ENCODE measurements at places on chromosomes 12 and 14.

DNA sequence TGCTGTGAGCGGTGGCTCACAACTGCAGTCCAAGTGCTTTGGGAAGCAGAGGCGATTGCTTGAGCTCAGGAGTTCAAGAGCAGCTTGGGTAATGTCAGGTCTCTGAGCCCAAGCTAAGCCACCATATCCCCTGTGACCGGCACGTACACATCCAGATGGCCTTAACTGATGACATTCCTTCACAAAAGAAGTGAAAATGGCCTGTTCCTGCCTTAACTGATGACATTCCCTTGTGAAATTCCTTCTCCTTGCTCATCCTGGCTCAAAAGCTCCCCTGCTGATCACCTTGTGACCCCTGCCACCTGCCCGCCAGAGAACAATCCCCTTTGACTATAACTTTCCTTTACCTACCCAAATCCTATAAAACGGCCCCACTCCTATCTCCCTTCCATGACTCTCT lies 48.6 kb downstream of the SLC25A47 start:
- DNase-seq = no peak

DNA sequence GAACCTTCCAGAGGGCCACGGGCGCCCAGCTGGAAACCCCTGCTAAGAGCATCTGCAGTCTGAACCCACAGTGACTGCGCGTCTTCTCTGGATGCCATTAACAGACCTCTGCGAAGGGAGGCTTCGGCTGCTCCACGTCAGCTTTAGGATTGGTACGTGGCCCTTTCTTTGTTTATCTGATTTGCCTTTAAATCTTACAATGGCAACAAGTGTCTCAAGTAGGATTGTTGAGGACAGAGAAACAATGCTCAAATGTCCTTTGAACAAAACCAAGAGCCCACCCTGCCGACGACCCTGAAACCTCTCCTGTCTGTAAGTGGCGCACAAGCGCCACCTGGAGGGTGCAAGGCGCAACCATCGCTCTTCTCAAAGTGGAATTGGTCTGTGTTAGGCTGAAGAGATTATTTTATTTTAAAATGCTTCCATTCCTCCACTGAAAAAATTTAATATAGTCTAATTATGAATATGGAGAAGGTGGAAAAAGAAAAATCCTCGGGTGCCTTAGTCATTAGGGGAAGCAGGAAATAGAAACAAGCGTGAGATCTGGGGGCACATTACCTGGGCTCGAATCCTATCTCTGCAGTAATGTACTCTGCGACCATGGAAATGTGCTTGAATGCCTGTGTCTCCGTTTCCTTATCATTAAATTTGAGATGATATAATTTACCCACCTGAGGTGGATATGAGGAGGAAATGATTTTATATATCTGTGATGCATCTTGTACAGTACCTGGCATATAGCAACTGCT lies 82.6 kb upstream of the PTPRB start:
- no peak for DNase-seq

- DNase-seq = no peak
Measured at GRCh38 chr14:42994051-42994736, 1387.5 kb downstream of the LRFN5 start.

DNA sequence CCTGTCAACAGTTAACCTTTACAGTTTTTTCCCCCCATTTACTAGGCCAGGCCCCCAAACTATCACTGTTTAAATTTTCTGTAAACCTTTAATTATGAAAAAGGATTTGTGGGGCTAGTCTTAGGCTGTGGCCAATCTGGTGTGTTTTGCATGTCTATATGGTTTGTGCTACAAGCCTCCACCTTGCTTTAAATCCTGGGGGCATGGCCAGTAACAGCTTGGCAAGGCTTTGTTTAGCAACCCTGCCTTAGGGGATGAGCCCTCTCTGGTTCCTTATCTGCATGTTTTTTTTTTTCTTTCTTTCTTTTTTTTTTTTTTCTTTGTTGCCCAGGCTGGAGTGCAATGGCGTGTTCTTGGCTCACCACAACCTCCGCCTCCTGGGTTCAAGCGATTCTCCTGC lies 102.7 kb downstream of the KCNMB4 start:
- no peak for DNase-seq

DNA sequence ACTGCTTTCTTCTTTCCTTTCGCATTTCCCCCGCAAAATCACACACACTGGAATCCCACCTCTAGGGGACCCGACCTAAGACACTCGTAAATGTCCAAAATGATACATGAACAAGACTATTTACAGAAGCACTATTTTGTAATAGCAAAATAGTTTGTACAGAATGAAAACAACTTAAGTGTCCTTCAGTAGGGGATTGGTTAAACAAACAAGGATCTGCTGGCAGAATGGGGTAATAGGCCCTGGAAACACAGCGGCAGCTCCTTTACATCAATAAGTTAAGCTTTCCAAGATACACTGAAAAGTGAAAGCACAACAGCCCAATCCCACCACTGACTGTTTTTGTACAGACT lies 48.8 kb downstream of the LTBP2 start:
- DNase-seq = no peak

GRCh38 chr12:100168562-100168961 lies 25.9 kb upstream of the BLTP3B start:
- no peak for DNase-seq

DNA sequence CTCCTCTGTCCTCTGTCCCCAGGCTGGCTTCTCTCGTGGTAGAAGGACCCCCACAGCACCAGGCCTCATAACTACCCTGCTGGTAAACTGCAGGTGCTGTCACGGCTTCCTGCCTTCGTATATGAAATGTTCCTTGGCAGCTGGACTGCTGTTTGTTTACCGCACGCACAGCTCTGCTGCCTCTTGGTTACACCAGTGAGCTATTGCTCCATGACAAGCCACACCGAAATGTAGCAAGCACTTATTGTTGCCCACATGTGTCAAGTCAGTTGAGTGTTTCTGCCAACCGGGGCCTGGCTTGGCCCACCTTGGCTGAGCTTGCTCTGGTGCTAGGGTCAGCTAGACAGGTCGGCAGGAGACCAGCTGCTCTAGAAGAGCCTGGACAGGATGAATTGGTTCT lies 21.7 kb upstream of the TCL1B start:
- DNase-seq = no peak

- no peak for DNase-seq
Measured at GRCh38 chr12:57461276-57461916, 1.8 kb downstream of the GLI1 start.

DNA sequence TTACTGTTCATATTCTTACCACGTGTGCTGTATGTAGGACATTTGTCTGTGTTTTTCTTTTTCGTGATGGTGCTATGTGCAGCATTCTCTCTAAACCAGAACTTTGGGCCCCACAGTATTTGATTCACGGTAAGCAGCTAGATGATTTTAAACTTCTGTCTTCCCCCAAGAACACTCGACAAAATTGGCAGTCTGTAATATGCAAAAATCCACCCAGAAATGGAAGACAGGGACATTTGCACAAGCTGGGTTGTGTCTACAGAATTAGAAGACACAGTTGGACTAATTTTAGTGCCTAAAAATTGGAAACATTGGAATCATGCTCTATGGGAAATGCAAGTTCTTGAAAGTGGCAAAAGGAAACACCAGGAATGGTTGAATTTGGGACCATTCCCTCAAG lies 24.1 kb upstream of the MED13L start:
- no peak for DNase-seq

- no peak for DNase-seq
Measured at GRCh38 chr12:132018193-132018916, 68.6 kb downstream of the EP400 start.

DNA sequence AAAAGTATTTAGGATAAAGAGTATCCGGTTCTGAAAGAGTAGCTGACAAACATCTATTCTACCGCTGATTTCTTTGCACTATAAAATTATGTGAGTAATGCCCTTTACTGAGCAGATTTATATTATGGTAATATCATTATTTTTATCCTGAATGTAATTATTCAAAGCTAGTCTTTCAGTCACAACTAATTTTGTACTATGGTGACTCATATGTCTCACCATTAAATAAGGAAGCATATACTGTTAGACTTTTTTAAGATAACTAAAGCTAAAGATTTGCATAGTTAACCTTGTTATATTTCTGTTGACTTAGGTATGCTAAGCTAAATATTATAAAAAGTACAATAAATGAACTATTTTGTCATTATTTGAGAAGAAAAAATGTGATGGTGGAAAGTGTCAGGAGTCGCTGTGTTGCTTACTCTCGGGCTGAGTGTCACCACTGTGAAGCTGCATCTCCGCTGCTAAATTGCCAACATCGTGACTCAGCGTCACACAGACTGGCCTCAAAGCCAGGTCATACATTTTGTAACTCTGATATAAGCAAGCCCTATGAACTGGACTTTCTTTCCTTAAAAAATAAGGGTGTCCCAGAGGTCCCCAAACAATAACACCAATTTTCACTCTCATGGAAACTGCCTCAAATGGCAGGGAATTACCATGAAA lies 69.1 kb upstream of the SSTR1 start:
- DNase-seq = no peak

- no peak for DNase-seq
Measured at GRCh38 chr12:108832730-108833354, 24.5 kb downstream of the SSH1 start.

DNA sequence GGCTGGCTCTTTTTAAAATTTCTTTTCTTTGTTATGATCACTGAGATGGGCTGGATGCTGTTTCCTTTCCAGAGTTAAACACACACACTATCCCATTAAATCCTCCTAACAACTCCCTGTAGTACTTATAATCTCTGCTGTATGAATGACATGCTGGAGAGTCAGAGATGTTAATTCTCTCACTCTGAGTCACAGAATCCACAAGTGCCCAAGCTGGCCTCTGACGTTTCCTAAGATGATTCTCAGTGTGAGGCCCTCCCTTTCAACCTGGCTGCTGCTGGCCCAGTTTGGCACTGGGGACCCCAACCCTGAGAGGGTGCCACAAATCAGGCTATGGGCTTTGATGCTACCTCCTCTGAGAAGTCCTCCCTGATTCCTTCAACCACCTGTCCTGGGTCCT lies 5.4 kb downstream of the NOS1 start:
- DNase-seq = no peak

- DNase-seq = no peak
Measured at GRCh38 chr14:79101388-79101787, 931.2 kb downstream of the NRXN3 start.

- no peak for DNase-seq
Measured at GRCh38 chr12:1117970-1118563, 127.0 kb downstream of the ERC1 start.

DNA sequence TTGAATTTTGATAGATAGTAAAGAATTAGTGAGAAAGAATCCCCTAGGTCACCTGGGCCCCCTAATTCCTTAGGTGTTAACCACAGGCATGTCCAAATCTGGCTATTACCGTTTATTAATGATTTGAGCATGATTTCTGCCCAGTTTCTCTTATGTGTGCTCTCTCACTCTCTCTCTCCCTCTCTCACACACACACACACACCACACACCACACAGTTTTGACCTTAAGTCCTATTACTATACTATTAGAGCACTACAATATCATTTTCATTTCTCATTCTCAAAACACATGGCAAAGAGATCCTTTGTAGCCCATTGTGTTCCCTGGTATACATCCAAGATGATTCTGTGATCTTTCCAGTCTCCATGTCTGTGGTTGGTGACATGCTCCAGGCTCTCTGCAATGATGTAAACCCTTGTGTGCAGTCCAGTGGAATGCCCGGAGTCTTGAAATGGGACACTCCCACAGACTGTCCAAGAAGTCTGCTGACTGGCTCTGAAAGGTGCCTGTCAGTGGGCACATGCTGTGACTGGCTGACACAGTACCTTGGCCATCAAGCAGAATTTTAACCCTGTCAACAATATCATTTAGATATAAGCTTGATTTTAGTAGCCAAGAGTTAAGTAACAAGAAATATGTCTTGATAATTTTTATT lies 96.2 kb downstream of the FIGNL2 start:
- DNase-seq = no peak

GRCh38 chr14:105919458-105920150 lies 393.2 kb downstream of the TMEM121 start:
- no peak for DNase-seq

DNA sequence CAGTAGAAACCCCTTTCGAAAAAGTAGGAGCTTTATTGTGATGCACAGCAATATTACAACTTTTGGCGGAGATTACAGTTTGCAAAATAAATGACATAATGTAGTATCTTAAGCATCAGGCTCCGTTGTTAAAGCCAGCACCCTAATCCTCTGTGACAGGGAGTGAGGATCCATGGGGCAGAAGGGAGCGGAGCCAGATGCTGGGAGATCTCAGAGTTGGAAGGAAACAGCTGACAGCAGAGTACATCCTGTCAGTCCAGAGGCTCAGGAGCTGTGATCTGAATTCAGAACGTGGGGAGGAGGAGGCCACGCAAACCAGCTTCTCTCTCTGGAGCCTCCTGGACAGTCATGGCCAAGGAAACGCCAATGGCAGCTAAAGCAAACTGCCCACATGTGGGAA lies 55.7 kb downstream of the TMTC1 start:
- no peak for DNase-seq

- DNase-seq = no peak
Measured at GRCh38 chr14:22450266-22450665, 138.8 kb downstream of the DAD1 start.

- DNase-seq = no peak
Measured at GRCh38 chr14:99272899-99273765, 1.1 kb upstream of the BCL11B start.

- no peak for DNase-seq
Measured at GRCh38 chr12:131054345-131055092, 100.8 kb downstream of the ADGRD1 start.

GRCh38 chr12:25558586-25558985 lies 5.5 kb upstream of the LMNTD1 start:
- DNase-seq = no peak

- no peak for DNase-seq
Measured at GRCh38 chr14:59101476-59101875, 87.0 kb upstream of the DAAM1 start.

GRCh38 chr12:52003016-52003550 lies 3.7 kb upstream of the TAMALIN start:
- DNase-seq = no peak

DNA sequence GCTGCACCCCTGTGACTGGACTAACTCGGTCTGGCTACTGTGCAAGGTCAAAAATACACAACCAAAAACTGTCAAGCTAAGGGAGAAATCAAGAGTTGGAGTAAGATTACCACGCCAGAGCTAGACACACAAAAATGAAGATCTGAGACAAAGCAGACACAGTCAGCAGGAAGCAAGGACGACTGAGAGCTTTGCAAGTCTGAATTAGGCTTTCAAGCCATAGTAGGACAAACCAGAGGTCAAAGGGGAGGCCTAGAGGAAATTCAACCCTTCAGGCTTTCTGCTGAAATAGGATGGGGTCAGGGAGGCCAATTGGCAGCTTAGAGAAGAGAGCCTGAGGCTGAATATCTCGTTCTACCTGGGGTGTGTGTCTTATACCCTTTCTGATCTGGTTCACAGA lies 117.3 kb downstream of the LLPH start:
- no peak for DNase-seq
